ENCODE measurements at places on chromosomes 3 and 15.
A peak's percentile ranks its signal among the peaks of the same experiment; 100 is the strongest.

DNA sequence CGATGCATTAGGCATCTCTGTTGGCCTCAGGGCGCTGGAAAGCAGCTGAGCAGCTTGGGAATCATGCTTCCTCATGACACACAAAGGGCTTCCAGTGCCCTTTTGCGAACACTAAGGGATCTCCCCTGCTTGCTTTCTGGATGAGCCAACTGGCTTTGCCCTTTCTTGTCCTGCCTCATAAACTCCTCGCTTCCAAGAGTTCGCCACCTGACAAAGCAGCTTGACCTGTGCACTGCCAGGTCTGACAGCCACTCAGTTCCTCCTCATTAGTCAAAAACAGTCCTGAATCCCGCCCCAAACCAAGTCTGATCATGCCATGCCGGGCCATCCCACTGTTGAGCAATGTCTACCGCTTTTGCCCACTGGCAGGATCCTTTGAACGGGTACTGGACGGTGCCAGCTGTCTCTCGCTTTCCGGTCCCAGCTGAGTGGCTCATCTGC is 265.4 kb upstream of the LYSMD4 start:
- DNase-seq, result no peak

DNA sequence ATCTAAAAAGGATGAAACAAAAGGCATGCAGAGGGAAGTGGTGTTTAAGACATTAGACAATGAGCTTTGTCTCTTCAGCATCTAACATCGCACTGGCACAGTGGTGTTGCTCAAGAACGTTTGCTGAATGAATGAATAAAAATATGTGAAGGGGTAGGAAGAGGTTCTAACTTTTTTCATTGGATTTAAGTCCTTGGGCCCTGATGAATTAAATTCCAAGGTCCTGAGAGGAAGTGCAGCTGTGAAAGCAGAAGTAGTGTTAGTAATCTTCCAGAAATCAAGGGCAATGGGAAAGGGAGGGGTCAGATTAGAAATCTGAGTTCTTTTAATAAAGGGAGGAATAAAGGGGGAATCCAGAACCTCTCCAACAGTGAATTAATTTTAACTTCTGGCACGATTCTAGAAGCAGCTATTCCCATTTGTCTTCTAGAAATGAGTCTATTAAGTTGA is 29.6 kb downstream of the TLNRD1 start:
- DNase-seq, result no peak

- no peak for DNase-seq
These were observed 343.5 kb upstream of the ICE2 start for GRCh38 chr15:60822403-60822802.

DNA sequence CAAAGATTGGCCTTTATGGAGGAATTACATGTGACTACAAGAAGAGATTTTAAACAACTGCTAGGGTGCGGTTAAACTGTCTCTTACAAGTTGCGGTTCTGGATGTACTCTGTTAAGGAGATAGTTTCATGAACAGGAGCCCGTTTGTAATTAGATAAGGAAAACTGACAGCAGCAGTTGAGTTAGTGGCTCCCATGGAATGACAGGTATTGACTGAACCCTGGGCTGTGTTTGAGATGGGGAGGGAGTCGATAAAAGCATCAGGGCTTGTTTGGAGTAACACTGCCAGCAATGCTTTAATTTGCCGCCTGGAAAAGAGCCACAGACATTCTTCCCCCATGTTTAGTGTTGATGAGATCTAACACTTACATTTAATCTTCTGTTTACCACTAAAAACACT is 139.9 kb downstream of the ROBO2 start:
- no peak for DNase-seq

DNA sequence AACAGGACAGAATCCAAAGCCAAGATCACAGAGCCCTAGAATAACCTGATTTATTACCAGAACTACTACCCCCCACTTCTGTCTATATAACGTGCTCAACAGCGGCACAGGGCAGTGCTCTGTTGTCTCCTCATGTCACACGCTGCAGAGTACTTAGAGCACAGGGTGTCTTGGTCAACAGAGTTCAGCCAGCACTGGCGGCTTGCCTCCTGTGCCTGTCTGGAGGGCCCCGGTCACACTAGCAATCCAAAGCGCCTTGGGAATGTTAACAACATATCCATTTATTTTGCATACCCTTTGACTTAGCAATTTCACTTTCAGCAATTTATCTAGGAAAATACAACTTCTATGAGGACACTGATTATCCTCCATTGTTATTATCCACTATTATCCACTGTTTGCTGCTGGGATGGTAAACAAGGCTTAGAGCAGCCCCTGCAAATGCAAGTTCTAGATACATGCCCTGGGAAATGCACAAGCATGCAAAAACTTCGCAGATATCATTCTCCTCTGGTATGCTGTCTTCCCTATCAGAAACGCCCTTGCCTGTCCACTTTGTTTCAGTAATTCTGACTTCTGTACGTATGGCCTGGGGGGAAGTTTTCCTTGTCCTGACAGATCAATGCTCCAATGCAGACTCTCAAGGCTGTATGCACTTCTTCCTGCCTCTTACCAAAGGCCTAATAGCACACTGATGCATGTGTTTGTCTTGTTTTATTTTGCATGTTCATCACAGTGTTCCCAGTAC is 86.2 kb upstream of the OCA2 start:
- no peak for DNase-seq

- DNase-seq, result no peak
These were observed 306.8 kb downstream of the TUSC7 start for GRCh38 chr3:117016378-117016777.

- no peak for DNase-seq
These were observed 51.6 kb downstream of the QTRT2 start for GRCh38 chr3:114108137-114108536.

GRCh38 chr3:149352556-149352955 is 19.1 kb upstream of the TM4SF18 start:
- DNase-seq, result peak; percentile 64

- no peak for DNase-seq
These were observed 52.2 kb downstream of the SEMA5B start for GRCh38 chr3:122975163-122975923.

DNA sequence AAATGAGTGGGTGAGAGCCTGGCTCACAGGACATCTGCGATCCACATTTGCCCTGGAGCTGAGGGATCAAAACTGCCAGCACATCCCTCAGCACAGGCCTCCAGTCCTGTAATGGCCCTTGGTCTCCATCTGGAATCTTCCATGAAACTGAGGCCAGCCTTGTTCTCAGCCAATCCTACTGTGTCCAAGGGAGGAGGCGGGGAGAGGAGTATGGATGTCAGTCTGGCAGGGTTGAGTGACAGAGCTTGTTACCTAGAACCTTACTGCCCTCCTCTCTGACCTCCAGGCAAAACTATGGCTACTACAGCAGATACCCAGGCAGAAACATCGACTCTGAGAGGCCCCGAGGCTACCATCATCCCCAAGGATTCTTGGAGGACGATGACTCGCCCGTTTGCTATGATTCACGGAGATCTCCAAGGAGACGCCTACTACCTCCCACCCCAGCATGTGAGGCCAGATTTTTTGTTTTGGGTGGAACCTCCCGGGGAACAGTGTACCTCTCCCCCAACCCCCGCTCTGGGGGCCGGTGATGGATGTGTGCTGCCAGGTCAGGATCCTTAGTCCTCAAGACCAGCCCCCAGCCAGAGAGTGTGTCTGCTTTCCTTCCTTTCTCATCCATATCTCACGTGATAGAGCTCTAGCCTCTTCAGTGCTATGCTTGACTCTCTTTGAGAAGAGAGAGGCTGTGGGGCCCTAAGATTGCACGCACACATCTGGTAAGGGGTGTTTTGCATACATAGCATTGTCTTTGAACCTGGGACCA is 41.3 kb downstream of the CHDH start:
- DNase-seq, result peak; percentile 62

DNA sequence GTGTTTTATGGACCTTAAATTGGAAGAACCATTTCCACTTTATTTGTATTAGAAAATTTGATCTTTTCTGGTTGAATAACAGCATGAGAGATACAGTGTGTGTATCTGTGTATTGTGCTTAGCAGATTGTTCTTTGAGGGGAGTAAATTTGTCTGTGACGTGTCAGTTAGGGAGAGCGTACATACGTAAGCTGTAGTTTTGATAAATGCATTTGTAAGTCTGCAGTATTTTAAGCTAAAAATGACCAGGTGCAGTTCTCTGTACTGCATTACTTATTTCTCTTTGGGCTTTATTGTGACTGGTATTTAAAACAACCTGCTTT is 264.8 kb downstream of the ROBO2 start:
- no peak for DNase-seq

DNA sequence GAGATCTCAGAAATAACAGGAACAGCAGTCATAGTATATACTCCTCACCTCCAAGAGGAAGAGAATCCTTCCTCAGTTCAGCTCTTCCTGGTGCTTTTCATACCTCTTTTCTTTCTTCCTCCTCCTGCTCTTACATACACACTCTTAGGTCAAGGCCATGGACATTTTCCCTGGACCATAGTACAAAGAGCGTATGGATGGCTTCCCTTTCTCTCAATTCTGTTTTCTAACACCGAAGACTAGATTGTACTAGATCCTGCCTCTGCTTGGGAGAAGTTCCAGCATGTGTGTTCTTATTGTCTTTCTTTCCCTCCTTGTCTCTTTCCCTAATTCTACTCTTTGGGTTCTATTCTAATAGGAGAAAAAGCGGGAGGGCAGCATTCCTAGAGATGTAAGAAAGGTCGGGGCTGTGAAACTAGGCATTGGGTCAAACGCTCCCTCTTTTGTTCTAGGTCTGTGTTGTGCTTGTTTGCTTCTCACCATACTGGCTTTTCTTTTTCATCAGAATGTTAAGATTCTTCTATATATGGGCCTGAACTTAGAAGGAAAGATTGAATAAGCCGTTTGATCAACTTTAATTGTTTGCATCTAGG is 77.4 kb downstream of the VPS8 start:
- DNase-seq, result no peak

DNA sequence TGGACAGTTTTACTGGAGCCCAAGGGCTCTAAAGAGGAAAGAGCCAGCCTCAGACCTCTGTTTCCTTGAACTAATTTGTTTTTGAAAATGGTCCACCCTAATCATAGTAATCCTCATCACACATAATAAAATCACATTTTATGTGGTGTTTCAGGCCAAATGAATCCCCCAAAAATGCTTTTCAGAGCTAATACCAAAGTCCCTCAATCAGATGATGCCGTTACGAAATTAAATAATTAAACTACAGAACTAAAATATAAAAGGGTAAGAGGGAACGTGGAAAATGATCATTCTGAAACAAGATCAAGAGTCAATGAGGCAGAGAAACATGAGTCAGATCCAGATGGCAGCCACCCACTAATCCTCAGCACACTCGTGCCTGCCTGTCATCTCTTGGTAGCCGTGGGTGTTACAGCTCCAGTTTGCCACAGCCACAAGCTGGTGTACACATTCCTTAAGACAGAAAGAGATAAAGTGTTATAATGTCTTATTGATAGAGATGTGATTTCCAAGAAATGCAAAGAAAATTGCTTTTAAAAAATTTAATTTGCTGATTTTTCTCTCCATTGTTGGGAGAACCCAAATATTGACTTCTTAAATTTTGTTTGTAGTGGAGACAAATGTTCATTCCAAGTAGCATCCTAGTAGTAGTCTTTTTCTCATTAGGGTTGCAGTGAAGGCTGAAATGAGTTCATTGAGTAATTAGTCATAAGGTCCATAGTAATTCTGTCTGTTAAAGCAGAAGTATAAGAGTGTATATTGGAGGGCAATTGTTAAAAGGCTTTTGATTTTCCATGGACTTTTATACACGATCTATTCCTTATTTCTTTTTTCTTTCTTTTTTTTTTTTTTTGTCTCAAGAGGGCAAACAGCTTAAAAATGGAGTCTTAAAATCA is 104.2 kb downstream of the AGBL1 start:
- DNase-seq, result no peak

- DNase-seq, result no peak
These were observed 116.6 kb upstream of the IQSEC1 start for GRCh38 chr3:13189639-13190377.

GRCh38 chr3:25692341-25692740 is 27.6 kb upstream of the TOP2B start:
- DNase-seq, result no peak

DNA sequence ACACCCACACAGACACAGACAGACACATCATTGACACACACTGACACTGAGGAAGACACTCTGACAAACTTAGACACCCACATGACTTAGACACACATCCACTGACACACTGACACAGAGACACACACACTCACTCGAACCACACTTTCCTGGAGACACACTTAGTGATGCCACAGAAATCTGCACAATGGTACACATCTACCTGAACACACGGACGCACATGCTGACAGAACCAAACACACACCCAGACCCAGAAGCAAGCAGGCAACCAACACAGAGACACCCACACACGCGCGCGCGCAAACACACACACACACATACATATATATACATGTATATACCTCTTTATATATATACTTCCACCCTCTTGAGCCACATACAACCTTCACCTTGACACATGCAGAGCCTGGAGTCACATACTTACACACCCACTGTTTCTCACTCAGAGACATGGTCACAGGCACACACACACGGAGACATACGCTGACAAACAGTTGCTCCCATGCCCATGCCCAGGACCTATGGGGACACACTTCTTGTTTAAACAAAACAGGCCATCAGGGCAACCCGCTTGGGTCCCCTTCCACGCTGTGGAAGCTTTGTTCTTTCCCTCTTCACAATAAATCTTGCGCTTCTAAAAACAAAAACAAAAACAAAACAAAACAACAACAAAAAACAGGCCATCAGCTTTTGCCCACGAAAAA is 913 bp upstream of the SCN5A start:
- DNase-seq, result peak; percentile 18

DNA sequence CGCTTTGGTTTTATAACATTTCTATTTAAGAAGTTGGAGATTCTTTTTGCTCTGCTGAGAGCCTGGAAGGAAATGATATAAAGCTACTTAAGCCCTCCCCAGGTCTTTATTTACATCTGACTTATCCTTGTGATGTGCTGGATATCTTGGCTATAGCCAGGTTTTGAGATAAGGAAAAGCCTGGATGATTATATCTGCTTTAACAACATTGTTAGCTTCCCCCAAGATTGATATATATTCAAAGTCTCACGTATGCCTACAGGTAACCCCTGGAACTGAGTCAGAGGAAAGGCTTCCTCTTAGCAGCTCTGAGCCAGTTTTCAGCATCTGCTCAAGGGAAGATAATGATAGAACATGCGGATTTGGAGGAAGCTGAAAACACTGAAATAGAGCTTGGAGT is 61.5 kb upstream of the CRBN start:
- DNase-seq, result no peak

GRCh38 chr15:79994615-79995014 is 23.6 kb upstream of the BCL2A1 start:
- no peak for DNase-seq

GRCh38 chr3:149969110-149969939 is 1.4 kb downstream of the PFN2 start:
- DNase-seq, result no peak

- no peak for DNase-seq
These were observed 163.1 kb upstream of the GALNT15 start for GRCh38 chr3:16011376-16011775.
